Aorta (tissue), 5 donors: ENCODE measurements at places on chromosomes 5 and 9. TPM values are rescaled to one million over a fixed set of nuclear protein-coding genes. Genes with fewer than 3 reads are reported as not detected.

PITX1 gene
- not detected for total RNA-seq

MED27 gene
- 16.8 TPM for total RNA-seq

SPATA31A3 gene
- not detected for total RNA-seq

TIGD6 gene
- 3.8 TPM for total RNA-seq

IL4 gene
- total RNA-seq = not detected

SLC25A48 gene
- total RNA-seq = 0.42 TPM

RLN1 gene
- not detected for total RNA-seq

FAM151B gene
- total RNA-seq = 4.4 TPM

PCDHA1 gene
- not detected for total RNA-seq

ZNF608 gene
- total RNA-seq = 13.2 TPM

PLEKHG4B gene
- total RNA-seq = 0.21 TPM

PCDHGC5 gene
- total RNA-seq = 2.8 TPM

SLC36A2 gene
- not detected for total RNA-seq

ELOVL7 gene
- total RNA-seq = 5.4 TPM
